ENCODE measurements at places on chromosomes 6 and 20. TPM values are rescaled to one million over a fixed set of nuclear protein-coding genes. Genes with fewer than 3 reads are reported as not detected.

Gene TAGAP
- total RNA-seq, result not detected

Gene RIPPLY2
- not detected for total RNA-seq

Gene KIAA0408
- total RNA-seq, result 0.98 TPM

Gene CST7
- not detected for total RNA-seq

Gene SOX18
- total RNA-seq, result not detected

Gene ZNF311
- 0.49 TPM for total RNA-seq

Gene MRAP2
- 0.13 TPM for total RNA-seq

Gene PPARD
- total RNA-seq, result 18.1 TPM

Gene HUS1B
- 0.16 TPM for total RNA-seq

Gene RIPOR3
- total RNA-seq, result 0.63 TPM

Gene SMIM26
- 87.3 TPM for total RNA-seq

Gene BTNL2
- total RNA-seq, result not detected

Gene TUBB1
- not detected for total RNA-seq

Gene PNPLA1
- not detected for total RNA-seq

Gene TBC1D20
- 25.1 TPM for total RNA-seq

Gene HNF4A
- not detected for total RNA-seq

Gene CD93
- not detected for total RNA-seq

Gene ZBTB46
- 5.6 TPM for total RNA-seq

Gene TAAR8
- total RNA-seq, result not detected

Gene OR2B6
- not detected for total RNA-seq

Gene SLC17A3
- 0.89 TPM for total RNA-seq

Gene LPA
- total RNA-seq, result not detected

Gene PAX1
- not detected for total RNA-seq

Gene LCA5
- 1.3 TPM for total RNA-seq

Gene LINC00237
- not detected for total RNA-seq

Gene DCDC2
- total RNA-seq, result 93.4 TPM

Gene CLPSL2
- total RNA-seq, result not detected

Gene MOXD1
- 115 TPM for total RNA-seq

Gene CLDN20
- not detected for total RNA-seq

Gene FOXQ1
- total RNA-seq, result 0.38 TPM

Gene IBTK
- total RNA-seq, result 20.8 TPM

Gene CCDC28A
- total RNA-seq, result 11.5 TPM

Gene KCNK5
- 0.16 TPM for total RNA-seq

Gene DAAM2
- 5.2 TPM for total RNA-seq

Gene RFX6
- not detected for total RNA-seq

Gene SS18L1
- 11.7 TPM for total RNA-seq

Gene SRSF3
- 136 TPM for total RNA-seq

Gene ABCC10
- total RNA-seq, result 32.1 TPM

Gene NKX2-4
- not detected for total RNA-seq

Gene MYLIP
- total RNA-seq, result 7.7 TPM

Gene DDX43
- total RNA-seq, result 0.16 TPM
